Inflammatory macrophage (primary cell): ENCODE measurements at places on chromosomes 13 and 19.
A peak's percentile ranks its signal among the peaks of the same experiment; 100 is the strongest.

DNA sequence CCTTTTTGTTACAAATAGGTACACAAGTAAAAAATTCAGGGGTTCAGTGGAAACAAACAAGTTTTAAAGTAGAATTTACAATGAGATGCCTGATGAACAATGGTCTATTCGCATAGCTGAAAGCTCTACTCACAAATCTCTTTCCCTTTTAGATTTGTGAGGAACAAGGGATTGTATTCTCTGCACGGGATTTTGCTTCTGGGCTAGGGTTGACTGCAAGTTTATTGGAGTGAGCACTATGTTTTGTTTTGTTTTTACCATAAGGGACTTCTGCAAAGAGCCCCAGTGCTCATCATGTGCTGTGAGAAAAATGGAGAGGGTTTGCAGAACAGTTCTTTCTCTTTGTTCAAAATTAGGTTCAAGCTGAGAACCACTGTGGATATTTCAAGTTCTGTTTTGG is 160.5 kb downstream of the DLEU7 start:
- no peak for DNase-seq

DNA sequence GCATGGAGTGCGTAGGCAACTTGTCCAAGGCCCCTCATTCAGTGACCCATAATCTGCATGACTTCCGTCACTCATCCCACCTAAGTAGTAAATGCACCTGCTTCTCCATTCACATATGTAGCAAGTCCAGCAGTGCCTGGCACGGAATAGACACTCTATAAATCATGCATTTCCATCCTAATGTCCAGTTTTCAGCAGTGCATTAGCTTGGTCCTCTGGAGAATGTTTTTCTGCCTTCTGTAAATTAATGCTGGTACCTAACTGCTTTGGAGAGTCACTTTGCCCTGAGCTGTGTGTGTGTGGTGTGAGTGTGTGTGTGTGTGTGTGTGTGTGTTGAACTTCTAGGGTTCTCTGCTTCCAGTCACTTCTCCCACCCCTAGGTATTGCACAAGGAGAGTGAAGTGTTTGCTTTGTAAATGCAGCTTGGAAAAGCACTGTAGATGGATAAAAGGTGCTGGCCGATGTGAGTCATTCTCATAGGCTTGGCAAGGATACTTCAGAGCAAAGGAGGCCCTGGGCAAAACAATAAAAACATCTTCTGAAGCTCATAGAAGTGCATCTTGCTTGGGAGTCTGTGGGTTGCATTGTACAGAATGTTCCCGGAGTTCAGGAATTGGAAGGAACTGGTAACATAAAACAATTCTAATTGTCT is 181.8 kb downstream of the KATNAL1 start:
- no peak for DNase-seq

DNA sequence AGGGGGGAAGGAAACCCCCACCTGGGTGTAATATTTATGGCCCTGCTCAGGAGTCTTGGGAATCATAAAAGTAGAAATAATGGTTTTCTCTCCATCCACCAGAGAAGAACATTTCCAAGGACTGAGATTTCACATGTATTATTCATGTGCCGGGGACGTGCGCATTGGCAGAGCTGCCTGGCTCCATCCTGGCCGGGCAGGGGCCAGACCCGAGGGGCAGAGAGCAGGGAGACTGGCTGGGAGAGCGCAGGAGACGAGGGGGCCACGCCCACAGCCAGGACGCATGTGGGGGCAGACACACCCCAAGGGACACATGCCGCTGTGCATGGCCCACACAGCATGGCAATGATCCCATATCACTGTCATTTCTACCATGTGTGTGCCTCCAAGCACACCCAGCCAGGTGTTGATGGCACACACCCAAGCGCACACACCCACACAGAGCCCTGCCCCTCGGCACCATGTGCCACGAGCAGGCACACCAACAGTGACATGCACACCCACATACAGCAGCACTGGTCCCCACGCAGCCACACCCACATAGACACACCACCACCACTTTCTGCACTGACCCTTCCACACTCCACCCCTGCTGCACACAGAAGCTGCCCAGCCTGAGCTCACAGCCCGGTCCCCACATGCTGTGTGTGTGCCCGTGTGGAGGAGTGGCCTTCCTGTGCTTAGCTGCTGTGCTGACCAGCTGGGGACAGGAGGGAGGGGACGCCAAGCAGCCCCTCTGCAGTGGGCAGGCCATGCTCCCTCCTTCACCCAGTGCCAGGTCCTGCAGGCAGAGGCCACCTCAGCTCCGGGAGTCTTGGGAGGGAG is 39.3 kb downstream of the CEBPG start:
- DNase-seq, result no peak

DNA sequence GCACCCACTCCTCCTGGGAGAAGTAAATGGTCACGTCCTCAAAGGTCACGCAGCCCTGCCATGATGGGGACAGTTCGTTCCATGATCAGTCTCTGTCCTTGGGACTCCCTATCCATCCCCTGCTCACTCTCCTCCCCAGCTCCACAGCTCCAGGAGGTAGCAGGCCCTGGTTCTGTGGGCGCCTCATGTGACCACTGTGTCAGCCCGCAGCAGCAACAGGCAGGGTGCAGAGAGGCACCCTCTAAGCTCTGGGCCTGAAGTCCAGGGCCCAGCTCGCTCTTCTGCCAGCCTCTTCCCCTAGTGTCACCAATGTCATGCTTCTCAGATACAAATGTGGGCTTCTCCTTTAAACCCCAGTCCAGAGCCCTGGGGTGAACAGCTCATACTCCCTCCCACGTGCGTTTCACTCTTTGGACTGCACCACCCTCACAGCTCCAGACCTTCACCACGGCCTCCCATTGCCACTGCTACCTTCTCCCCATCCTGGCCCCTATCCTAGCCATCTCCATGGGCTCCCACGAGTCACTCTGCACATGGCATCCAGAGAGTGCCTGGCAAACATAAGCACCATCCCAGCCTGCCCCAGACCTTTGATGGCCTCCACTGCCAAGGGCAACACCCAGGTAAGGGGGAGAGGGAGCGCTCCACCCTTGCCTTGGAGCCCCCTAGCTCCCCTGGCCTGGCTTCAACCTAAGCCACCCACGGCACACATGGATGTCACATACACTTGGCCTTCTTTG is 2.9 kb downstream of the ZNF792 start:
- DNase-seq, result no peak

GRCh38 chr13:28001049-28001448 is 12.6 kb upstream of the URAD start:
- DNase-seq, result no peak

DNA sequence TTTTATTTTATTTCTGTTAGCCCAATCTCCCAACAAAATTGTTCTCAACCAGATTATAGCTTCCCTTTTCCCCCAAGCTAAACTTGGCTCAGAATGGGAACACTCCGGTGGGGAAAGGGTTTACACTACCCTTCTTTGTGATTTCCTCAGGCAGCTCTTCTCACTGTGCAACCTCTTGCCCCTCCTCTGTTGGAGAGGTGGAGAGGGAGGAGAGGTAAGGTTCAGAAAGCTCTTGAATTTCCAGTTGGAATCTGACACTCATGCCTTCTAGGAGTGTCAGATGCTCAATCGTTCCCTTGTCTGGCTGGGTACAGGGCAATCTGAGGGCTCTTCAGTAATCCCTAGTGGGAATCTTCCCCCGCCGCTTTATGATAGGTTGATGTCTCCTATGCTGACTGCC is 486.1 kb upstream of the KLF12 start:
- DNase-seq, result no peak

GRCh38 chr13:73850104-73850873 is 283.9 kb downstream of the KLF12 start:
- no peak for DNase-seq

DNA sequence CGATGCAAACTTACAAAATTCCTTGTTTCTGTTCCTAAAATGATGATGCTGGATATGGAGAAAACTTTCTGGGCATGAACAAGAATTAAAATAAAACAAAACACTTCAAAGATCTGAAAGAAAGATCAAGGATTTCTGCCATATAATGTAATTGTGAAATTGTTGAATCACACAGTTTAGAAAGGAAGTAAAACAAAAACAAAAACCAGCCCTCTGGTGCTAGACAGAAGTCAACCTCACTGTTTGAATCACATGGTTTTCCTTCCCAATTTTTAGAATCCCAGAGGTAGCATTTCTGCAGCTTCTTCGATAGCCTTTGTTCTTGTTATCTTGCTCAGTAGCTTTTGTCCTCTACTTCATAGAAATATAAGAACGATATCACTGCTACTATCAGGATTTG is 118.2 kb upstream of the ARGLU1 start:
- peak; percentile 55 for DNase-seq

- no peak for DNase-seq
These were observed 66.5 kb upstream of the STARD13 start for GRCh38 chr13:33352041-33352440.
